ENCODE measurements at places on chromosomes 3 and 15. TPM values are rescaled to one million over a fixed set of nuclear protein-coding genes. Genes with fewer than 3 reads are reported as not detected.

- no peak for DNase-seq
These were observed 10.6 kb upstream of the SPRED1 start for GRCh38 chr15:38242055-38242454.

- DNase-seq: no peak
These were observed 442.8 kb upstream of the ARRDC4 start for GRCh38 chr15:97517737-97518136.

- DNase-seq: peak; percentile 50
These were observed 40.5 kb upstream of the ROPN1 start for GRCh38 chr3:124032311-124032880.

GRCh38 chr15:54502416-54503075 is 524.3 kb downstream of the UNC13C start:
- DNase-seq: no peak

DNA sequence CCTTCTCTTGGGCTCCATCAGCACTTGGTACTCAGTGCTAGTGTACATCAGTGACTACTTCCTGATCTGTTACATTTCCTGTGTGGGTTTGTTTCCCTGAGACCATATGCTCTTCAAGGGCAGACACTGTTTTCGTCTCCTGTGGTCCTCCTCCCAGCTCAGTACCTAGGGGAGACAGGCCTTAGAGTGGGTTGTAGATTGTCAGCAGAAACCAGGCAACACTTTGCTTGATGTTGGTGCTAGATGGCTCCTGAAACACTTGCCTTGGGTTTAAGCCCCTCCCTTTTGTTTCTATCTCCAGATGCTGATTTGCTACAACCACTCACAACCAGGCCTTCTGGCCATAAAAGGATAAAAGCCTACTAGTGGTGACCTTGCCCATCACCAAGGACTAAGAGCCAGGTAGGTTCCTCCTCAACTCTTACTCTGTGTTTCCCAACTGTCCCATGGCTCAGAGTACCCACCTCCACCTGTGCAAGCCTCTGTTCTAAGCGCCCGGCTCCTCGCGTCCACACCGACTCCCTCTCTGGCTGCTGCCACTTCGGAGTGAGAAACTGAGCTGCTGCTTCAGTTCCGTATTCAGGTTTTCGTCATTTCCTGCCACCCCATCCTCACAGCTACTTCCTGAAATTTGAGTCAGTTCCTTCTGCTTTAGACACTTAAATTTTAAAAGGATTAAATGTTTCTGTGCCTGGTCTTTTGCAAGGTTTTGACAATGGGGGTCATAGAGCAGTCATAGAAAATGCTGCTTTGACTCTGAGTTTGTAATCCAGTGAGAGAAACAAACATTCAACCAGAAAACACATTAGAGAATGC is at the start of gene HCLS1:
Gene HCLS1, minus strand, starts transcription at position 548 of the 816 bp plus-strand sequence. CDS start 2,556 bp downstream, outside the sequence.
- peak; percentile 59 for DNase-seq

DNA sequence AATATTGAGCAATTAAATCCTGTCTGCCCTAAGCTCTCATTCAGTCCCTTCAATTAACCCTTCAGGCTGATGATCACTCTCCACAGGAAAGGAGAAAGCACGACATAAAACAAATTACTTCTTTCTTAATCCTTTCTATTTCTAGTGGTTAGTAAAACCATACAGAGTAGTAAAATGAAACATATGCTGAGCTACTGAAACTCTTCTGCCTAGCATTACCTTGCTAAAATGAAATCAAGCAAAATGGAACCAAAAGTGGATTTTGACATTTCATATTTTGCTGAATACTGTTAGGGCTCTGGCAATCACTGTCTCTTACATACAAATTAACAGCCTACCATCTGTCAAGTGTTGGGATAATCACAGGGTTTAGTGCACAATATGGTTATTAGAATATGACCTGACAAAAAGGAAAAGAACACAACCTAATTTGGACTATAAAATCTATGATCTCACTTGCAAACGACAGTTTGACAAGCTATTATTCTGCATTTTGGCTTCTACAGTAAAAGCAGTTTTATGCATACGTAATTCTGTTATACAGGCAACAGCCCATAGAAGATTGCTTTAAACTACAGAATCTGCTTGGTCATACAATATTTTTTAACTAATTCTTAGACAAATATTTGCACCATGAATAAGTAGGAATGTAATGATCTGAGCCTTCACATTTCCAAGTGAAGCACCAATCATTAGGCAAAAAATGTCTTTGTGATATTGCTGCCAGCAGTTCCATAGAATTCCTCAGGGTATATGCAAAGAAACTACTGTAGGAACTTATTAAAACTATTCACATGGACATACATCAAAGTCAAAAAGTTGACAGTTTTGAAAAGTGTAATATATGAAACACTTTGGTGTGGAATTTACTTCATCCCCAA is 105.0 kb downstream of the FHIT start:
- DNase-seq: no peak

GRCh38 chr15:94083467-94084052 is 147.8 kb upstream of the MCTP2 start:
- no peak for DNase-seq

- no peak for DNase-seq
These were observed 24.3 kb downstream of the MRPS25 start for GRCh38 chr3:15040844-15041243.

DNA sequence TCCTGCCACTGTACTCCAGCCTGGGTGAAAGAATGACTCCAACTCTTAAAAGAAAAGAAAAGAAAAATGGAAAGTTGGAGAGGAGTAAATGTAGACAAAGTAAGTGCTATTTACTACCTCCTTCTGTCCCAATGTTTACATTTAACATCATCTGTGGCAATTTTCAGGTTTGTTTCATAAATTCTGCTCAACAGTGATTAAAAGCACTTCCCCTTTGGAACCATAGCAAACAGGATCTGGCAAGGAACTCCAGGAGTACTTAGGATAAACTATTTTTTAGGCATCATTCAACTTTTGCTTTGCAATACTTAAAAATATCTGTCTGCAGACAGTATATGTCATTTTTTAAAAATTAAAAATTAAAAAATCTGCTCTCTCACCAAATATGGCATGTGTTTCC is 5.5 kb upstream of the CX3CR1 start:
- DNase-seq: no peak

GRCh38 chr3:139230391-139230790 is 113.4 kb upstream of the MRPS22 start:
- DNase-seq: no peak

DNA sequence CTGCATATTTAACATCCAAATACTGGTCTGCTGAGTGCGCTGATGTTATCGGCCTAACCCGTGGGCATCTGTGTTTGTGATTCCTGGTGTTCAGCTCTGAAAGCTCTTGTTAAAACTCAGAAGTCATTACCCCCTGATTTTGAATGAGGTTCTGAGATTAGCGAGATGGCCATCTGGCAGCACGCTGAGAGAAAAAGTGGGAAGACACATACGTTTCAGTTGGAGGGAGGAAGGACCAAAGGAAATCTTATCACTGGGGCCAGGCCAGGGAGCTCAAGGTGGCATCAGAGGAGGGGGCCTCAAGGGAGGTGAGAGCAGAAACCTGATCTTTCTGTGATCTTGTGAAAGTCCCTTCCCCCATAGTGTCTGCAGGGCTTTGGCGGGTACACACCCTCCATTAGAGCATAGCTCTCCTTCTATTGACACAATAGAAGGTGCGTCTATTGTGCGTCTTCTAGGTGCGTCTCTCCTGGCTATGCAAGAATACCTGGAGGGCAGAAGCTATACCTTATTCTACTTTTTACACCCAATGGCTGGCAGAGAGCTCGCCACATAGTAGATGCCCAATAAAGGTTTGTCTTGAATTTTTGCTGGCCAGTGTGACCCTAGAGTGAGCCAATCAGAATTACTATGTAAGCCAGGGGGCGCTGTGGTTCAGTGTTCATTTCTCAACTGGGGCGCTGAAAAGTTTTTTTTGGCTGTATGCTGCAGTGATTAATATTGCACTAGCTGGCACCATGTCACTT is 182.4 kb downstream of the SHQ1 start:
- DNase-seq: peak; percentile 63

GRCh38 chr15:80250614-80251427 is 1.2 kb downstream of the CTXND1 start:
- DNase-seq: peak; percentile 57

ROPN1B gene
- total RNA-seq: 0.60 TPM

GRCh38 chr3:40387895-40388254 is 891 bp downstream of the ENTPD3 start:
- DNase-seq: no peak

GRCh38 chr15:66472176-66472999 is 25.2 kb downstream of the SNAPC5 start:
- DNase-seq: no peak

SPG11 gene
- 40.6 TPM for total RNA-seq

PTPRG gene
- total RNA-seq: 15.6 TPM

CAPN3 gene
- total RNA-seq: 26.4 TPM

DNA sequence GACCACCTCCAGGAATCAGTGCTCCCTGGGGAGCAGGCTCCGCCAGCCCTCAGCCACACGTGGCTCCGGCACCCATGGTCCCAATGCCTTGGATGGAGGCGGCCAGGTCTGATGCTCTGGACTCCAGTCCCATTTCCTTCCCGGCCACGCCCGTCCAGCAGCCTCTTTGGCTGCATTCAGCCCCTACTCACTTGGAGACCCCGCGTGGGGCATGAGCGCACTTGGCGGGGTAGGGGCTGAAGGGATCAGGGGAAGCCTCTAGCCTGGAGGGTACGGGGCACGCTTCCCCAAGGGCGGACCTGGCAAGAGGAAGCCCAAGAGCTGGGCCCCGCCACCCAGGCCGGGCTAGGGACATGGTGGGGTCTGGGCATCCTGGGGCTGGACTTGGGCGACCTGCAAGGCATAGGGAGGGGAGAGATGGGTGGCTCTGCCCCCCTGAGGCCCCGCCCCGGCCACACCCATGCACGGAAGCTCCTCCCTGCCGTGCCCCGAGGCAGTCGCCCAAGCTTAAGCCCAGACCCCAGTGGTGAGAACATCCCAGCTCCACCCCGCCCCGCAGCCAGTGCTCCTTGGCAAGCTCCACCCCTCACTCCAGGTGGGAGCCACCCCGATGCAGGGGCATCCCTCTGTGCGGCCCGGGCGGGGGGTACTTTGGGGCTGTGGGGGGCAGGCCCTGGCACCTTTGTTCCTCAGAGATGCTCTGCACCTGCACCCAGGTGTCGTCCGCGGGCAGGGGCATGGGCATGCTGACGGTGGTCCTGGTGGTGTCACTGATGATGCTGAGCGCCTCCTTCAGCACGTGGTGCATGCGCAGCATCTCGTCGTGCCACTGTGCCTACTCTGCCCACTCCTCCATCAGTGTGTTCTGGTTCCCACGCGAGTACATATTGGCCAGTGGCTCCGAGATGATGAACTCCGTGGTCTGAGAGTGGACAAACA is 163.5 kb downstream of the GOLGA6L4 start:
- DNase-seq: peak; percentile 33

DNA sequence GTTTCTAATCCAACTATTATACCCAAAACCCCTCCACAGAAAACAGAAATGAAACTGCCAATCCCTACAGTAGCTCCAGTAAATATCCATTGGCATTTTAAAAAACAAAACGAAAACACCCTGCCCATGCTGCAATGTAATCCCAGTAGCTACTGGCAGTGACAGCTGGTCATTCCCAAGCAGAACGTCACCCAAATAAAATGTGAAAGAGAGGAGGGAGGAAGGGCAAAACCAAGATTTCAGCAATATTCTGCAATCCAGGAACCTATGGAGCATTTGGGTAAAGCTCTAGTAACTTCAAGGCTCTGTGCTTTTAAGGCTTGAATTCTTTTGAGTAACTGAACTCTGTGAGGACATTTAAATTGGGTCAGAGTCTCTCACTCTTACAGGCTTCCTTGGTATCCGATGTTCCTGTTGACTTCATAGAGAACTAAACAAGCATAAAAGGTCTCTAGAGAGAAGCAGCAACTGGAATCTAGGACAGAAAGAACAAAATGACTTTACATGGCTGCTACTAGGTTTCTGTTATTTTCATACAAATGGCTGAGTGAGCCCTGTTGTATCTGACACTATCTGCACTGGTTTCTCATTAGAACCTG is 136.2 kb downstream of the TNIK start:
- no peak for DNase-seq

- DNase-seq: no peak
These were observed 608.4 kb downstream of the CADM2 start for GRCh38 chr3:85567071-85567676.

DNA sequence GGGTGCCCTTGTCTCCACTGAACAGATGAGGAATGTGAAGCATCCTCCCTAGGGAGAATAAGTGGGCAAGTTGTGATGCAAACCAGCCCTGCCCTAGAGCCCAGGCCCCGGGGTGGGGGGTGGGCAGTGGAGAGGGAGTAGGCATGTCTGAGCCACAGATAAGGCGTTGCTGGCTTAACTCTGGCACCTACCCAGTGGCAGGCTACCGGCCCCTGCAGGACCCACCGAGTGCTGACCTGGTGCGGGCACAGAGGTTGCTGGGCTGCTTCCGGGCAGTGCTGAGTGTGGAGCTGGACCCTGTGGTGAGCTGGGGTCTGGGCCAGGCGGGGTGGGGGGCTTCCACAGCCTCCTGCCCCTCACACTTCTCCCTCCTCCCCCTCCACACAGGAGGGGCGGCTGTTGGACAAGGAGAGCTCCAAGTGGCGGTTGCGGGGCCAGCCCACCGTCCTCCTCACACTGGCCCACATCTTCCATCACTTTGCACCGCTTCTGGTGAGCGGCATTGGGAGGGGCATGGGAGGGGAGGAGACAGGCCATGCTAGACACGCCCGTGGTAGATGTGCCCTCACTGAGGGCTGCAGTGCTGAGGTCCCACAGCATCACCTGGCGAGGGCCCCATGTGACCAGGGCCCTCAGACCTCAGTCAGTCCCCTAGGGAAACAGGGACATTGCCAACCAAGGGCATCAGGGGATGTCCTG is 10.1 kb downstream of the RNF123 start:
- no peak for DNase-seq

TEX55 gene
- total RNA-seq: not detected

SMCO1 gene
- not detected for total RNA-seq

AGBL1 gene
- not detected for total RNA-seq

DNA sequence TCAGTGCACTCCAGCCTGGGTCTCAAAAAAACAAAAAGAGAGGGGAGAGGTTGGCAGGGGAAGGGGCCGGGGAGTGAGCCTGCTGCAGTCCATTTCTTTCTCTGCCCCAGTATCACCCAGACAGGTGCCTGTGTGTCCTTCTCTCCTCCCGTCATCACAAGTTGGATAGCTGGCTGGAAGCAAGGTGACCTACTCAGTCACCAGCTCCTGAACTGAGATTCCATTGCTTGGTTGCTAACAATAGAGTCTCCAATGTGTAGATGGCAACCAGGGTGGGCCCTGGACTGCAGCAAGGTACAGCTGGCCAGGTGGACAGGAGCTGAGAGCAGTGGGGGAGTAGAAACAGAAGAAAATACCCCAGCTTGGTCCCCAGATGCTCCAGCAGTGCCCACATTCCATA is 4.6 kb downstream of the LRRC2 start:
- peak; percentile 22 for DNase-seq

Measured in left lobe of liver (tissue), 2 donors.